IPS DF 19.7 (cell line): ENCODE measurements at places on chromosomes 13 and 19.

- no peak for DNase-seq
These were observed 657 bp downstream of the ZNF550 start for GRCh38 chr19:57559008-57559403.

GRCh38 chr13:90272356-90272755 lies 1075.1 kb upstream of the MIR17HG start:
- DNase-seq = no peak

- DNase-seq = no peak
These were observed 6.4 kb downstream of the POGLUT2 start for GRCh38 chr13:102792396-102792795.

DNA sequence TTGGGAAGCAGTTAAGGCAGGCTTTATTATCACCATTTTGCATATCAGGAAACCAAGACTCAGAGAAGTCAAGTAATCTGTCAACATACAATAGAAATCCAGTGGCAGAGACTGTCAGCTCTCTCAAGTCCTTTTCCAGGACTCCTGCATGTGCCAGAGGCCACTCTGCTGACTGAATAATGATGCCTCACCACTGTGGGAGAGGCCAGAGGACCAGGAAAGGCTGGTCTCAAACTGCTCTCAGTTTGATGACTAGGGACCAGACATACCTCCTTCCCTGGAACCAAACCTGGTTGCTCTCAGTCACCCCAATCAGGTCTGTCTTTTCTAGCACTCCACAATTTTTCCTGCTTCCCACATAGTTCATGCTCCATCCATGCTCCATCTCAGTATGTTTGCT lies 8.0 kb downstream of the RNASEH2B start:
- DNase-seq = no peak

DNA sequence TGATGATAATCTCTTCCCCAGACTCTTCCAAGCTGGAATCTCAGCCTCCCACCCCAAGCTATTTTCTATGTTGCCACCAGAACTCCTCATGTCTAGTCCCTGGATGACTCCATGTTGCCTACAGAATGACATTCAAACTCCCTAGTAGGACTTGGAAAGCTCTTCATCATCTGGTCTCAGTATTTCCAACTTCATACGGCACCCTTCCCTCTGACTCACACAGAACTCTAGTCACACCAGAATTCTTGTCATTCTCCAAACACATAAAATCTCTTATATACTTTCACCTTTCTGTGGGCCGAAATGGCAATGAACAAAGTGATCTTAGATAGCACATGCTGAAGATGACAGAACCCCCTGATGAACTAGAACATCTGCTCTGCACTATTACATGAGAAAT lies 86.2 kb downstream of the CAB39L start:
- no peak for DNase-seq

DNA sequence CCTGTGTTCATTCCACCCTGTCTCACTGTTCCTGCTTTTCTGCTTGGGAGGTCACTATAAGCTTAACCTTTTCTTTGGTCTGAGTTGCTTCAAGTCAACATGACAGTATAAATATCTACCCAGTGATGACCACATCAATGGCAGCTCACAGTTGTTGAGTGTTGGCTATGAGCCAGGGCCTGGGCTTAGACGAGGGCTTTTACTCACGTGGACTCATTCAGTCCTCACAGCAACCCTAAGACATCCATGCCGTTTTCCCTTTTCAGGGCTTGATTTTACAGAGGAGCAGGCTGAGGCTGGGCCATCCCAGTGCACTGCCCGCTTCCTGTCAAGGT lies 10.2 kb upstream of the CCDC97 start:
- no peak for DNase-seq

DNA sequence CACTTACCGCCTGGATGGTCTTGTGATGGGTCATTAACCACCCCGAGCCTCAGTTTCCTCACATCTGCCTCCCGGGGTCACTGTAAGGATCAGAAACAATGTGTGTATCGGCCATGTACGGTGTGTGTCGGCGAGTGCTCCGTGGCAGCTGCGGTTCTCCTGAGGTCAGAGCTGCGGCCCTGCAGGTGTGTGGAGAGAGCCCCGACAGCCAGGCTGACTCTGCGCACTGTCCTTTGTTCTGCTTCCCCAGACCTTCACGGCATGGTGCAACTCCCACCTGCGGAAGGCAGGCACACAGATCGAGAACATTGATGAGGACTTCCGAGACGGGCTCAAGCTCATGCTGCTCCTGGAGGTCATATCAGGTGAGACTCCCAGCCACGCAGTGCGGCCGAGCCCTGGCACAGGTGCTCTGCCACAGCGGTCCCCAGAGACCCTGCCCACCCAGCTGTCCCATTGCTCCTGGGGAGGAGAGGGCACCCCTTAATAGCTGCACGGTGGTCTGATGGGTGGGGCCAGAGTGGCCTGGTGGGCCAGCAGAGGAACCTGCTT lies 43.8 kb downstream of the CAPN12 start:
- no peak for DNase-seq

DNA sequence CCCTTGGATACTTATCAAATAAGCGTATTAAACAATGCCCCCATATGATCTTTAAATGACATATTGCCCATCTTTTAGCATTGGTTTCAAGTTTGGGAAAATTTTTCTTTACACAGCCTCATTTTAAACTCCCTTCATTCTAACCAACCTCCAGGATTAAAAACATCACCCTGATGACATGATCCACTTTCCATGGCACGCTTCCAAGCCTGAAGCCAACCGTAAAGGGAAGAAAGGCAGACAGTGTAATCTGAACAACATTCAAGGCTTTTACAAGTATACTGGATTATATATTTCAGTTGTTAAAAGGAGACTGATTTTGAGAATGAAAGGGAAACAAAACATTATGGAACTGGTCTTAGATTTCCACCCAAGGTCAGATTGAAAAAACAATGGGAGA lies 1721.9 kb downstream of the OLFM4 start:
- no peak for DNase-seq

DNA sequence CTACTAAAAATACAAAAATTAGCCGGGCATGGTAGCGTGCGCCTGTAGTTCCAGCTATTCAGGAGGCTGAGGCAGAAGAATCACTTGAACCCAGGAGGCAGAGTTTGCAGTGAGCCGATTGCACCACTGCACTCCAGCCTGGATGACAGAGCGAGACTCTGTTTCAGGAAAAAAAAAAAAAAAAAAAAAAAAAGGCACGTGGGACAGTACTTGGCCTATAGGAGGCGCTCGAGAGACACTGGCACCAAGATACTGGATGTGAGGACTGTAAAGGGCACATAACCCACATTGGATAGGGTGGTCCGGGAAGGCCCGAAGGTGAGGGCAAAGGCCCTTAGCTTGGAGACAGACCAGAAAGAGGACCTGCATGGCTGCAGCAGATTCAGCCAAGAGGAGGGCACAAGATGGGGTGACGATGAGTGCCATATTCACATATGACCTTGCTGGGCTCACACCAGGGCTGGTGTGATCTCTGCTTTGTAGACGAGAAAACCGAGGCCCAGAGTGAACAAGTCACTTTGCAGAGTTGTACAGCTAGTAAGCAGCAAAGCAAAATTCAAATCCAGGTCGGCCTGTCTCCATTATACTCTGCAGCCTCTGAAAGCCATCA lies 89.4 kb downstream of the DPF1 start:
- no peak for DNase-seq

- no peak for DNase-seq
These were observed 4.3 kb upstream of the TMEM255B start for GRCh38 chr13:113754691-113755090.

DNA sequence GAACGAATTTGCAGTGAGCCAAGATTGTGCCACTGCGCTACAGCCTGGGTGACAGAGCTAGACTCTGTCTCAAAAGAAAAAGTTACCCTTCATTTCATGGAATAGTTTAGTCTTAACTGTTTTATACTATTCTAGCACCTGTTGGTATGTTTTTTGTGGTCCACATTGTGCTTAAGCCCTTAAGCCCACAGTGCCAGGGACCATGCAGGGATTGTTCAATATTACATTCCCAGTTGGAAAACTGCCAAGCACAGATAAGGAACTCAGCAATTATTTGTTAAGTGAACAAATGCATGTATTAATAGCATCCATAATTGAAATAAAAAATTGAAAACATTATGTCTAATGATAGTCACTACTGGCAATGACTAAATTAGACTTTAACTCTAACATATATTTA lies 193.5 kb downstream of the PCDH17 start:
- DNase-seq = no peak

- DNase-seq = no peak
These were observed 36.8 kb downstream of the ACTN4 start for GRCh38 chr19:38684078-38684861.

DNA sequence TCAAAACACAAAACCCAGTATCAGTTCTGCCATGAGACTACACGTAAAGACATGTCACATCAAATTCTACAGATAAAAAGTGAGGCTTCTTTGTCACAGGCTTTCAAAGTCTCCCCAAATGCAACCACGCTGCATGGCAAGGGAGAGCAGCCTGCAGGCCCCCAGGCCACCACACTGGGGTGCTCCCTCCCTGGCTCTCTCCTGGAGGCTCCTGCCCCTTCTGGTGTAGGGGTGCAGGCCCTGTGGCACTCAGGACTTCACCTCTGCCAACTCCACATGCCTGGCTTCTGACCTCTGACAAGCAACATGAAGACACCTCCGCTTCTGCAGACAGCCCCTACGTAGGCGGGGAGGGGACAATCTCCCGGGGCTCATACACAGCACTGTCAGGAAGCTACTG lies 14.3 kb downstream of the AKAP8 start:
- no peak for DNase-seq

DNA sequence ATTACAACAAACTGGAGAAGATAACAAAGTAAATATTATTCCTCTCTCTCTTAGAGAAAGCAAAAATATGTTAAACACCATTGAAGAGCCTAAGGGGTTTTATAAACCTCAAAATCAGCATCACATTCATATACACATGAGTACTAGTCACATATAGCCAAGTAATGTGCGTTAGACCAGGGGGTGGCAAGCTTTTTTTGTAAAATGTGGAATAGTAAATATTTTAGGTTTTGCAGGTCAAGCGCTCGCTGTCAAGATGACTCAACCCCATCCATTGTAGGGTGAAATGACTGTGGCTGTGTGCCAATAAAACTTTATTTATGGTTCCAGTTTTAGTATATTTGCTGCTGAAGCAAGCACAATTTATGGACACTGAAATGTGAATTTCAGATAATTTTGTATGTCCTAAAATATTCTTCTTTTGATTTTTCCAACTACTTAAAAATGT lies 21.7 kb downstream of the RFX2 start:
- DNase-seq = no peak

GRCh38 chr13:72113076-72113475 lies 246.1 kb upstream of the DACH1 start:
- DNase-seq = no peak

DNA sequence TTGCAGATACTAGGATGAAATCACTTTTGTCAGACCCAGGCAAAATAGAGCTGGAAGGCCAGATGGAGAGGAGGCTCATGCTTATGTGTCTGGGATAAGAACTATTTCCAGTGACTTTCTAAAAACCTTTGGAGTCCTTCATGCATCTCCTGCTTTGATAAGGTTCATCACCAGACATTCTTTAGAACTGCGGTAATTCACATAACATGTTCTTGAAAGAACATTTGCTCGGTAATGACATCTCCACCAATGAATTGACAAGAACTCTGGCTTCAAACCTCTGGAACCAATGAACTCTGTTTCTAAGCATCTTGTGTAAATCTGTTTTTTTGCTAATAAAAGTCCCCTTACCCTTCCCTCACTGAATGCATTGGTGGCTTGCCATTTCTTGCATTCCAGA lies 112.0 kb upstream of the KL start:
- no peak for DNase-seq

DNA sequence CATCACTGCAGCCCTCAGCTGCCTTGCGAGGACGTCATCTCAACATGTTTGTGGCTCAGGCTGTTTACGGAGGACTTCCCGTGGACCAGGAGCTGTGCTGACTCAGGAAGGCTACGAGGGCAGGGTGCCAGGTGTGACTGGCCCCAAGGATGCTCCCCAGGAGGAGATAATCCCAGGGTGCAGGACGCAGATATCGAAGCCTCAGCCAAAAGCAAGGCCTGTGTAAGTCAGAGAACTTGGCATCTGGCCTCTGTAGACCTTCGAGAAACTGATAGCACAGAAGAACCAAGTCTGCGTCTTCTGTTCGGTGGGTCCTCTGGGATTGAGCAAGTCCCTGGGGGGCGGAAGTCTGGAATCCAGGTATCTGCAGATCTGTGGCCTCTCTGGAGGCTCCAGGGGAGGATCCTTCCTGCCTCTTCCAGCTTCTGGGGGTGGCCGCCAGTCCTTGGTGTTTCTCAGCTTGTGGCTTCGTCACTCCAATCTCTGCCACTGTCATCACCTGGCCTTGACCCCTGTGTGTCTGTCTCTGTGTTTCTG lies 2.6 kb upstream of the DOHH start:
- no peak for DNase-seq

DNA sequence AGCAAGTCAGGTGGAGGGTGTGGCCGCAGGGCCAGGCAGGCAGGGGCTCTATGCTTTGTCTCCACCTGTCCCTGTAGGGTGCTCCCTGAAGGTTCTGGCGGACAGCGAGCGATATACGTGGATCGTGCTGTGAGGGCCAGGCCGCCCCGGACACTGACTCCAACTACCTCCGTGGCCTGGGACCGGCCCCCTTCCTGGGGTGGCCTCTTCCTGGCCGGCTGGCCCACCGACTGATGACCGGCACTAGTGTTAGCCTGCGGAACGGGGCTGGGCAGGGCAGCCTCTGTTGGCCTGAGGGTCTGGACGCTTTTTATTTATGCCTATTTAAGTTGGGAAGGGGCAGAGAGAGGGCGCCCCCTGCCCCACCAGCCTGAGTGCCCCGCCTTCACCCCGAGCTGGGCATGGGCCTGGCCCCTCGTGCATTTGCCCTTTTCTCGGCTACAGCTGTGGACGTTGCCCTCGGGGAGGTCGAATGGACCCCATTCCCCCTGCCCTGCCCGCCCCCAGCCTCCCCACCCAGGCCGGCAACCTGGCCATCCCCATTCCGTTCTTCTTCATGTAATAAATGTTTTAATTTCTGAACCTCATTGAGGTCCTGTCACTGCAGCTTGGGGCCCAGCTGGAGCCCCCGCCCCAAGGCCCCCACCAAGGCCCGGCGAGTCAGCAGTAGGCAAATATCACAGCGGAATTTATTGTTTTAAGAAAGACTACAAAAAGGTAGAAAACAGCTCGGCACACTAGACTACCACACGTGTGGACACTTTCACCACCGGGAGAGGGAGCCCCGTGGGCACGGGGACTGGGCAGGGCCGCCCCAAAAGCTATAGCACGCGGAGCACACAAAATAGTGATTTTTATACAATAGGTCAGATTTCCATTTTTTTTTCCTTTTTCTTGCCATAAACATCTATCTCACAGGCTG lies 8.8 kb downstream of the DCAF15 start:
- no peak for DNase-seq

DNA sequence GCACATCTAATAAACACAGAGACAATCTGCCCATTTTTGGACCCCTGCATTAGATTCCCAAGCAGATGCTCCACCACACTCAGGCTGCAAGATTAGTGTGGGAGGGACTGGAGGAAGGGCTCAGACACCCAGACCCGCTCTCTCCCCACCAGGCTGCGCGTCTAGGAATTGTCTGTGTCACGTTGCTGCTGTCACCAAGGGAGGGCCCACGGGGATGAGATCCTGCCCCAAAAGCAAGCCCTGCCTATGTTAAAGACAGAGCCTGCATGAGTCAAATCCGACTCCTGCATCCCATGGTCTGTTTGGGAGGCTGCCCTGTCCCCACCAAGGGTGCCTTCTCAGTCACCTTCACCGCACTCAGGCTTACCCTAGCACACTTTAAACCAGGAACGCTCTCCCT lies 114.4 kb upstream of the ZNF507 start:
- no peak for DNase-seq

GRCh38 chr19:39539518-39540332 lies at the start of gene EID2:
EID2 (minus strand) TSS chr19:39540161; CDS start chr19:39540079, 82 bp downstream.
- peak; percentile 67 for DNase-seq
